ENCODE measurements at places on chromosomes 13 and 19.

DNA sequence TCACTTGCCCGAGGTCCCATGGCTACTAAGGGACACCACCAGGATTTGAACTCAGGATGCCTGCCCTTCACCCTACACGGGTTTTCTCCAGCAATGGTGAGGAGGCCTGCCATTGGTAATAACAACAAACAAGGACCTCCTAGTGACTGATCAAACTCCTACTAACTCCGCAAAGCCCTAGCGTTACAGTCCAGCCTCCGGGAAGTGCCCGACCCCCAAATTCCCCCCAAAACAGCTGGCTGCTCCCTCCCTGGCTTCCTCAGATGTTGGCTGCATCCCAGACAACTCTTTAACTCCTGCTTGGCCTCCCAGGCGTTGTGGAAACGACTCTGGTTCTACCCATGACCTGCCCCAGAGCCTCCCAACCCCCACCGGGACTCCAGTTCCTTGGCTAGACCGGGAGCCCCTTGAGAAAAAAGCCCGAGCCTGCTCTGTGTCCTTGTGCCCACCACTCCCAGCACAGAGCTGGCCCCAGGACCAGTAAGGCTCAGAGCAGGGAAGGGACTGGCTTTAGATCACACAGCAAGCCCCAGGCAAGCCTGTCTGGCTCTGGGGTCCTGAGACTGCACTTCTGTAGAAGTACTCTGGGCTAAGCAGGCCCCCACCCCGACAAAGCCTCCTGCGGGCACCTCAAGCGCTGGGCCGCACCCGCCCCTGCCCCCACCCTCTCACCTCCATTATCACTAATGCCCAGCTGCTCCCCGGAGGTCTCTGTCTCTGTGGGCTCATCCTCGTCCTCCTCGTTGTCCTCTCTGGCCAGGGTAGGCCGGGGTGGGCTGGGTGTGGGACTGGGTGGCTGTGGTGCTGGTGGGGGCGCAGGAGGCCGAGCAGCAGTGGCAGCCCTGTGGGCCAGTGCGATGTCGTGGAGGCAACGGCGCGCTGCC lies 4.7 kb downstream of the AKT1S1 start:
- DNase-seq: no peak

DNA sequence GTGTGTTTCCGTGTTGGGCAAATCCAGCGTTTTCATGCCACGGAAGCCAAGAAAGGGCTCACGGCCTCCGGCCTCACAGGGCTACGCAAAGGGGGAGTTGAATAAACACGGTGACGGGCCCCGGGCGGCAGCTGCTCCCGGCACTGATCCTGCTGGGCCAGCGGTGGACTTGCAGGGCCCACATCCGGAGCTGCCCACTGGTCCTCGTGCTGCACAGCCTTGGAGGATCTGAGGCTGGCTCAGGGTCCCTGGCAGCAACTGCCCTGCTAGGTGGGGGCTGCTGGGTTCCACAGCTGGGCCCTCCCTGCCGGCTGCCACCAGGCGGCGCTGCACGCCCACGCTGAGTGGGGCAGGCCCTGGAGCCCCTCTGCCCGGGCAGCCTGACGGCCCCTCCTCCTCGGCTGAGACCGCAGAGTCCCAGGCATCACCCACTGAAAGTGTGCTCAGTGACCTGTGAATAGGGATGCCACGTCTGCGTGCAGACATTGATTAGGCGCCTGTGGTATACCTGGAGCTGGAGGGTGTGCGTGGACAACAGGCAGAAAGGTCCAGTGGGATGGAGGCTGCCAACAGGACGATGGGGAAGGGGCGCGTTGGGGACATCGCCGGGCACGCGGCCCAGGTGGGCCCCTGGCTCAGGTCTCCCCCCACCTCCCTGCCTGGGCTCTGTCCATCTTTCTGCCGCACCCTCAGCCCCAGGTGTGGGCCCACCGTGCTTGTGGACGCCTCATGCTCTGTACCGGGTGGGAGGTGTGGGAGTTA lies 5.3 kb upstream of the HCN2 start:
- peak; percentile 34 for DNase-seq

- DNase-seq: no peak
These were observed 412.3 kb upstream of the SLITRK1 start for GRCh38 chr13:84294576-84294975.

- DNase-seq: no peak
These were observed 93.0 kb upstream of the IRS2 start for GRCh38 chr13:109879338-109879737.

DNA sequence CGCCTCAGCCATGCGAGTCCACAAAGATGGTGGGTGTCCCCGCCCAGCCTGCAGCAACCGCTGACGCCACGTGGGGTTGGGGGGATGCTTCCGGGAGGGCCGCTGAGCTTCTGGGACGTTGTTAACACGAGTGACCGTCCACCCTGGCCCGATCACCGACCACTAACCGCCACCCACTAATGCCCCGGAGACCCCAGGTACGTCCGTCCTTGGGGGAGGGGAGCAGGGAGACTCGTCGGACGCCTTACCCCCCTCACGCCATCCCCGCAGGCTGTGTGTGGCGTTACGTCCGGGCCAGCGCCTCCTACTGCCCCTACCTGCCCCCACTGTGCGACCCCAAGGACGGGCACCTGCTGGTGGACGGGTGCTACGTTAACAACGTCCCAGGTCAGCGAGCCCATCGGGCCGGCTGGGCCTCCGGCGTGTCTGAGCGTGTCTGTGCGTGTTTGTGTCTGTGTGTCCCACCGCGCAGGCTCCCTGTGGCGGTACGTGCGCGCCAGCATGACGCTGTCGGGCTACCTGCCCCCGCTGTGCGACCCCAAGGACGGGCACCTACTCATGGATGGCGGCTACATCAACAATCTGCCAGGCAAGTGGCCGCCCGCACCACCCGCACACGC lies 21.3 kb downstream of the PNPLA6 start:
- no peak for DNase-seq

DNA sequence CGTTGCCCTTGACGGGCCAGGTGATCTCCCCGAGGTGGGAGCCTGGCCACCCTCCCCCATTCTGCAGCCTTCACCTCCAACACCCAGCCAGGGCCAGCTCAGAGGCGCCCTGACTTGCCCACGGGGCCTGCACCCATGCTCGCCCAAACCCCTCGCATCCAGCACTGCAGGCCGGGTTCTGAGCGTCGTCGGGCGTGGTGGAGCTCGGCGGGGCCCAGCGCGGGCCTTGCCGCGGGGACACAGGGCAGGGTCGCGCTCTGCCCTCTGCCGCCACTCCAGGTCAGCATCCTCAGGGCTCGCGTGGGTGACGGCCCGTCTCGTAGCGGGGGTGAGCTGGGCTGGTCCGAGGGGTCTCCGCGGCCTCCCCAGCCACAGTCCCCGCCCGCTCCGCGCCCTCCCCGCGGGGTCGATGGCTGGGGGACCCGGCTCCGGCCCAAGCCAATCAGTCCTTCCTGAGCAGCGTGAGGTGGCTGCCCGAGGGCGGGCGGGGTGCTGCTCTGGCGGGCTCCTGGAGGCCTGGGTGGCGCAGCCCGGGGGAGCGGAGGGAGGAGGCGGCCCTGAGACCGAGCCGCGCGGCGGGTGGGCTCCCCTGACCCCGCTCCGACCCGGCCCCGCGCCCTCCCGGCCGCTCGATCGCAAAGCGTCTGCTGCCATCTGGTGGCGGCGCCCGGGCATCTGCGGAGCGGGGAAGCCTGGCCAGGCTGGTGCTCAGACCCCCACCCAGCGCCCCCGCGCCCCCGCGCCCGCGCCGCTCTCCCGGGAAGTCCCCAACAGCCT lies 61.4 kb downstream of the CCNE1 start:
- DNase-seq: peak; percentile 16

DNA sequence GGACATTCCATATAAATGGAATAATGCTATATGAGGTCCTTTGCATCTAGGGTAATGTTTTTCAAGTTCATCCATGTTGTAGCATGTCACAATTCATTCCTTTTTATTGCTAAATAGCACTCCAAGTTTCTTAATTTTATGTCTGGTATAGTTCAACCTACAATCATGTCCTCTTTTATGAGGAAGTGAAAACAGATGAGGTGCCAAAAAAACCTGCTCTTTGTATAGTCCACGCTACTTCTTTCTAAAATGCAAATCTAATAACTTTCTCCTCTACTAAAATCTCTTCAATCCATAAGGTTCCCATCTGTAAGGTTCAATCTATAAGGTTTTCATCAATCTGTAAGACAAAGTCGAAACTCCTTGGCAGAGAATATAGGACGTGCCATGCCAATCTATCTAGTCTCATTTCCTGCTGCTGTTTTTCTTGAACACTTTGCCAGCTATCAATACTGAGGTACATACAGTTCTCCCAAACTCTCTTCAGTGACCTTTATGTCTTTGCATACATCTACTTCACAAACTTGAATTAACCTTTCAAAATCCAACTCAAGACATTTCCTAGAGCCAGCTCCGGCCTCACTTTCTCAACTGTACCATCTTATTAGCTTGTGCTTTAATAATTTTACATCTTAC lies 33.7 kb downstream of the INTS6 start:
- DNase-seq: no peak
